ENCODE measurements at places on chromosomes 1 and 21.

DNA sequence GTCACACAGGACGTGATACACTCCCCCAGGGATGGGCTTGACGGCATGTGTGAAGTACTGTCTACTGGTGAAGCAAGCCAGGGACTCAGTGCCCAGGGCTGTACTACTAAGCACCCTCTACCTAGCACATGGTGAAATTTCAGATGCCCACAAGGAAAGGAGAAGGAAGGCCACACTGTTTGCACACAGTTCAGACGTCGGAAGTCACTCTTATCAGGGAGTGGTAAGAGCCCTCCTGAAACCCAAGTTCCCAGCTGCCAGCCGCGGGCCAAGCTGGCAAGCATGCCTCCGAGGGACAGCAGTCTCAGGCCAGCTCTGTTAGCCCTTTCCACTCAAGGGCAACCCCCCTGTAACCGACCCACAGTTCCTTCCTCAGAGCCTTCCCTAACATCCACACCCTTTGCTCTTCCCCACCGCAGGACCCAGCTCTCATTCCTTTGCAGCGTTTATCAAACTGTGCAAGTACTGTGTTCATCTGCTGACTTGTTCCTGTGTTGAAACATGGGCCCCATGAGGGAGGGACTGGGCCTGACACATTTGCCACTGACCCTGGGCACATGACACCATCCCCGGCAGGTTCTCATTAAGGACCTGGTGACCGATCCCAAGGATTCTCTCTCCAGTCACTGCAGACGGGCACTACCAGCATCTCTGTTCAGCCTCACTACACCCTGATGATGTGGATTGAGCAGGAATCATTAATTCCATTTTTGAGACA lies 58.5 kb downstream of the SLC66A1 start:
- DNase-seq, result peak; percentile 14

GRCh38 chr1:229302740-229303139 lies 31.8 kb downstream of the RAB4A start:
- DNase-seq, result no peak

DNA sequence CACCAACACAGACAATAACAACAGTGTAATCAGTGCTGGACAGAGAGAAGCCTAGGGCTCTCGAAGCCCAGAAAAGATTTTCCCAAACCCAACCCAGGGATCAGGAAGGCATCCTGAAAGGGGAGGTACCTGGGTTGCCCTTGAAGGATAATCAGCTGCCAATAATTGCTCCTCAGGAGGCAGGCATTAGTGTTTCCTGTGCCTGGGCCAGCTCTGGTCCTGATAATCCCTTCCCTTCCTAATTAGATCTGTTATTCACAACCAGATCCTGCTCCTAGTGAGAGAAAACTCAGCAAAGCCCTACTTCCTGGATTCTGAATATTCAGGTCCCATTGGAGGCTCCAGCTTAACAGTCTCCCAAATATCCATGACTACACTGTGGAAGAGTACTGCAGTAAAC lies 117.4 kb downstream of the DMRTA2 start:
- no peak for DNase-seq

DNA sequence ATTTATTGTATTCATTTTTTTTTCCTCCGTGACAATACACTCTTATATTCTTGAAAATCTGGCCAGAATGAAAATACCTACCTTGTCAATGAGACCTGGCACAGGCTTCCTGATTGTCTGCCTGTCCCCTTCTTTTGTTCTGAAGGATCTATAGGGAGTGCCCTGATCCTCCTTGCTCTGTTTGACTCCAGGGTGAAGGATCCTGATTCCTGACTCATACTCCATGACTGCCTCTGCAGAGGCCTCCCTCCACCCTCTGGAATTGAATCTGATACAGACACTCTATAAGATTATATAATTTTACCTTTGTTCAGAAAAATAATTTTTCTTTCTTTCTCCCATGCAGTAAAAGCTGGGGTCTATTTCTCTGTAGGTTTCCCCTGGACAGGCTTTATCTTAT lies 116.2 kb downstream of the HMCN1 start:
- no peak for DNase-seq

DNA sequence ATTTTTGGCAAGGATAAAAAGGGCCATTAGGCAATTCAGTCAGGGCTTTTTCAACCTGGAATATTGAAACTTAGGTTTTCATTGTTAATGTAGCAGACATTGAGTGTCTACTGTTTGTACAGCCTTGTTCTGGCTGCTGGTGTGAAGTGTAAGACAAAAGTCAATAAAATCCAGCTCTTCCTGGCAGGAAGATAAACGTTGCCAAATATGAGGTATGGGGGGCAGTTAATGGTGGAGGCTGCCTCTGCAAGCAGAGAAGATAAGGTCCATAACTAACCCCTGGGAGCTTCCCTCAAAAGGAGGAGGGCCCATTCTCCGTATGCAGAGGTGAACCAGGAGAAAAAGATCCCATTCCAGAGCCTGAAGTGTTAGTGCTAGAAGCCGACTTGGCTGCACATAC lies 19.5 kb upstream of the SHE start:
- no peak for DNase-seq

DNA sequence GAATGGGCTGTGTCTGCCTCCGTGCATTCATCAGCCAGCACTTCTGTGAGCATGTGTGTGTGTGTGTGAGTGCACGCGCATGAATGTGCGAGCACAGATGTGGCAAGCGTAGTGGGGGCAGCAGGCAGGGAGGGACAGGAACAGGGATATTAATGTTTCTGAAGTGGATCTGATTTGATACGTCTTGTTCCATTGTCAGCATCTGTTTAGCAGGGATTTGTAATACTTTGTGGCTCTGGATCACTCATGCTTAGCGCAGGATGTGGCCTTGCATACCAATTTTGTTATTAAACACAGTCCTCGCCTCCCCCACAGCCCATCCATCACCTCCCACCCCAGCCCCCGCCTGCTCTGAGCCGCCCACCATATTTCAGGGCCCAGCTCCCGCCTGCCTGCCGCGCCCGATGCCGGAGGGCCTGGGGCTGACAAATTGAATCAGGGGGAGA lies 52.4 kb downstream of the TMEM53 start:
- no peak for DNase-seq

GRCh38 chr1:118202076-118202608 lies 17.1 kb upstream of the SPAG17 start:
- DNase-seq, result no peak

DNA sequence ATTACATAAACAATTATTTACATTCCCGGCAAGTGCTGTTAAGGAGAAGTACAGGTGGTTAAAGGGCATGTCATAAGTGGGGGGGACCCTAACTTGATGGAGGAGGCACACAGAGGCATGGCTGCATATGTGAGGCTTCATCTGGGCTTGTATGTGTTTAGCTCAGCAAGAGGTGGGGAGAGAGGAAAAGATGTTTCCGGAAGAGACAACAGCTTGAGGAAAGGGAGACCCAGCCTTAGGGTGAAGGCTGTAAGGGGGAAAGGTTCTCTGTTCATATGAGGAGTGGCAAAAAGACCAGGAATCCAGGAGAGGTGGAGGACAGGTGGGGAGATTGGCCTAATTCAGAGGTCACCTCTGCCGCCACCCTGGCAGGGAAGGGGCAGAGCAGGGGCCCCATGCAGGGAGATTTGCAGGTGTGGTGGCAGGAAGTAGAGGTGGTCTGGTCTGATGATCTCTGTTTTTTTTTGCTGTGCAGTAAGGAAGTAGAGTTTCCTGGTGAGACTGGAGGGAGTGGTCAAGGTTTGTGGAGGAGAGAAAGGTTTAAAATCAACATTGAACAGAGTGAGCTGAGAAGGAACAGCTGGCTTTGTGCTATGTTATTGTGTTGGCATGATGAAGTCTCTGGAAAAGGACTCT lies 9.0 kb downstream of the TRAF5 start:
- DNase-seq, result no peak

DNA sequence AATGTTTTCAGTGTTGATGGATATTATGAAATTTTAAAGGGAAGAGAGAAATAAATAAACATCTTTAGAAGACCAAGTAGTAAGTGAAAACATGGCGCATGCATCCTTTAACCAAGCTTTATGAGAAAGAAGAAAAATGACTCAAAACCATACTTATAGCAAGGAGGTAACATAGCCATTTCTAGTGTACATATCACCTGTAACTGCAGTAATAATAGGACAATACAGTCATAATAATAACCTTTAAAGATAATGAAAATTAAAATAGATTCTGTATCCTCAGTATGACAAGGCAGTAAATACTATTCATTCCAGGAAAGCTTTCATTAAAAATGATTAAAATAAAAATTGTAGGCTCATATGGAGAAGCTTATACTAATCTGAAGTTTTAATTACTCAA lies 141.2 kb downstream of the COL24A1 start:
- no peak for DNase-seq

DNA sequence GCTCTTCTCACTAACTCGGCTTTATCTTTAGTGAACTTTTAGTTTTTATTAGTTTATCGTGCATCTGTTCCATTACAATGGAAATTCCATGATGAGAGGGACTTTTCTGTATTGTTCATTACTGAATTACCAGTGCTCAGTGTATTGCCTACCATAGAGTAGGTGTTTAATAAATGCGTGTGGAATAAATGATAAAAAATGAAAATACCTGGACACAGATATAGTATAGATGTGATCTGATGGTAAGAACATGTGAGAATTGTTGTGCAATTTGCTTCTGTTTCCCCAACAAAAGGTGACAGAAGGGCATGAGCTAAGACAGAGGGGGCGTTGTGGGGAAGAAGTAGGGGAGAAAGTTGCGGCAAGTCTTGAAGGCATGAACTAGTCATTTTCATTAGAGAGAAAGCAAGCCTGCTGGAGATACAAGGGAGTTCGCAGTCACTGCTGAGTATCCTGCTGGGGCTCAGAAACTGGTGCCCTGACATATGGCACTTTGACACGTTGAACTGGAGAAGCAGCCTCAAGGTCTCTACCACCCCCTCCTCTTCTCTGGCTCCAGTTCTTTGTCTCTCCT lies 5.6 kb upstream of the COG2 start:
- no peak for DNase-seq

GRCh38 chr1:218363141-218363540 lies 18.0 kb downstream of the TGFB2 start:
- DNase-seq, result no peak

- no peak for DNase-seq
Observed at GRCh38 chr1:78722947-78723346, 73.3 kb downstream of the IFI44 start.

DNA sequence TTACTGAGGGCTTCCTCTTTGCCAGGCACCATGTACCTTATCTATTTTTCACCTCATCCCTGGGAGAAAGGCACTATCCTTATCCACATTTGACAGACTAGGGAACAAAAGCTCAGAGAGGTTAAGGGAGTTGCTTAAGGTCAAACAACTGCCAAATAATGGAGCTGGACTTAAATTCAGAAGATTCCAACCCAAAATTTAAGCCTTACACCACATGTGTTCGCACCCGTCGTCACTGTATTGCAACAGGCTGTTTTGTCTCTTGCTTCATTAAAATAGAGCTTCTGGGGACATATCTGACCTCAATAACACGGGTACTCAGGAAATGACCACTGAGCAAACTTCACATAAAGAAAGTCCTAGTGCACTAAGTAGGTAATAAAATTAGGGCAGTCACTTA lies 62.0 kb downstream of the TRABD2B start:
- DNase-seq, result no peak

All from CD14-positive monocyte (primary cell).